Naive thymus-derived CD4-positive, alpha-beta T cell (primary cell): ENCODE measurements at places on chromosomes 2 and 18.

DNA sequence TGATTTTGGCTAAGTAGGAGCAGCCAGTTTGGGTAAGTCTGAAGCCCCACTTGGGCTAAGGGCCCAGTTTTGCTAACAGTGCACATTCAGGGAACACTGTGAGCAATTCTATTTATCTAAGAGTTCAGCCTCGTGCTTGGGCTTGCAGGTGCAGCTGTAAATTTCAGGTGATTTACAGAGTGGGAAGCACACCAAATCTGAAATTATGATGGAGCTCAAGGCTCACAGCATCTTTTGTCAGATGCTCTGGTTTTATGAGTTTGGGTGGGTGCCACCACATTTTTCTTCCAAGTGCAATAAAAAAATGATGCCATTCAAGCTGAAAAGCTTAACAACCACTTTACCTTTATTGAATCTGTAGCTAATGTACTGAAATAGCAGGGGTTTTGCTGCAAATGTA lies 671.2 kb downstream of the LRRTM4 start:
- no peak for DNase-seq

- no peak for DNase-seq
Measured at GRCh38 chr2:17171446-17172049, 346.7 kb downstream of the RAD51AP2 start.

DNA sequence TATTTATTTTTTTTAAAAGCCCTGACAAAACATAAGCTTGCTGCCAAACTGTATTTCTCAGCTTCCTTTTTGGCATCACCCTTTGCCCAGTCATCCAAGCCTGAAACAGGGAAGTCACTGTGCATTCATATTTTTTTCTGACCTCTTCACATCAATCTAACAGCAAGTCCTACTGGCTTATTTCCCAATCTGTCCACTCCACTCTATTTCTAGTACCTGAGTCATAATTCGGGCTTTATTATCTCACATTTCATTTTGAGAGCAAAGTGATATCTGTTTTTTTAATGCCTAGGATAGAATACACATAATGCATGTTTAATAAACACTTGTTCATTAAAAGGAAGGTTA lies 5.1 kb downstream of the HNMT start:
- no peak for DNase-seq

DNA sequence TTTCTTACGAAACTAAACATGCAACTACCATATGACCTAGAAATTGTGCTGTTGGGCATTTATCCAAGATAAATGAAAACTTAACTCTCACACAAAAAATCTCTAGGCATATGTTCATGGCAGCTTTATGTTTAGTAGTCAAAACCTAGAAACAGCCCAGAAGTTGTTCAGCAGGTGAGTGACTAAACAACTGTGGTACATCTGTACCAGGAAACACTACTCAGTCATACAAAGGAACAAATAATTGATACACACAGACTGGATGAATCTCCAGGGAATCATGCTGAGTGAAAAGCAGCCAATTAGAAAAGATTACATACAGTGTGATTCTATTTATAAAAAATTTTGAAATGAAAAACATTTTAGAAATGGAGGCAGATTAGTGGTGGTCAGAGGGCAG lies 29.3 kb downstream of the DYNC2LI1 start:
- DNase-seq = no peak

DNA sequence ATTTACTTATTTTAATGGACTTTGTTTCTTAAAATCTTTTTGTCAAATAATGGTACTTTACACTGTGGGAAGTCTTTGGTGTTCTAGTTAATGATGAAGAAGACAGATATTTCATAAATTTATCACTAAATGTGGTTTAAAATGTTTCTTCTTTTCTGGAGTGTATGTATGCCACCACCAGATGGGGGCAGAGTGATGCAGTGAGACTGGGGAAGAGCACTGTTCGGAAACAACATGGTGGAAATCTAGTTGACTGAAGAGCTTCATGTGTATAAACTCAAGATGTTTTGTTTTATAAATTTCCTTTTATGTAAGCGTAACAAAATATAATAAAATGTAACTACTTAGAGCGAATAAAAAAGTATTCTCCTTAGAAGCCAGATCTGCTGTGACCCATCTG lies 195.1 kb downstream of the KCNE4 start:
- DNase-seq = no peak

- no peak for DNase-seq
Measured at GRCh38 chr2:220981926-220982325, 590.2 kb downstream of the EPHA4 start.

GRCh38 chr2:208552943-208553342 lies 146.4 kb downstream of the PTH2R start:
- no peak for DNase-seq

GRCh38 chr2:177332026-177332991 lies 60.3 kb upstream of the AGPS start:
- peak; percentile 62 for DNase-seq

- no peak for DNase-seq
Measured at GRCh38 chr2:67760995-67761394, 301.8 kb downstream of the C1D start.

DNA sequence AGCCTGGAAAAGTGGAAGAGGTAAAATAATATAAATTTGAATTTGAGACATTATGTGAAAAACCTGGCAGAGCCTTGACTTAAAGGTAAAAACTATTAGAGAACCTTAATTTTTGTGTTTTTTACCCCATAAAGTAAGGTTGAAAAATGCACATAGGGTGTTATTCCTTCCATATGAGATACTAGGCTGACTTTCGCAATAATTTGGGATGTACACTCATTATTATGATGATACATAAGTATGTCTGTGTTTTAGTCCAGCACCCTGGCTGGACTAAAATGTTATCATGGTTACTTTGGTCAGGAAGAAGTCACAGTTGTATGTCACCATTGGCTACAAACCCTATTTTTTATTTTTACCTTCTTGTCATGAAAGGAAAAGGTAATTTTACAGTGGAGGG lies 19.8 kb downstream of the NEMP2 start:
- DNase-seq = no peak

- DNase-seq = no peak
Measured at GRCh38 chr18:13660510-13660909, 65.8 kb downstream of the FAM210A start.

- no peak for DNase-seq
Measured at GRCh38 chr18:9536354-9537152, 61.2 kb downstream of the RALBP1 start.
